ENCODE measurements at places on chromosomes 4 and X. TPM values are rescaled to one million over a fixed set of nuclear protein-coding genes. Genes with fewer than 3 reads are reported as not detected.
A peak's percentile ranks its signal among the peaks of the same experiment; 100 is the strongest.

DNA sequence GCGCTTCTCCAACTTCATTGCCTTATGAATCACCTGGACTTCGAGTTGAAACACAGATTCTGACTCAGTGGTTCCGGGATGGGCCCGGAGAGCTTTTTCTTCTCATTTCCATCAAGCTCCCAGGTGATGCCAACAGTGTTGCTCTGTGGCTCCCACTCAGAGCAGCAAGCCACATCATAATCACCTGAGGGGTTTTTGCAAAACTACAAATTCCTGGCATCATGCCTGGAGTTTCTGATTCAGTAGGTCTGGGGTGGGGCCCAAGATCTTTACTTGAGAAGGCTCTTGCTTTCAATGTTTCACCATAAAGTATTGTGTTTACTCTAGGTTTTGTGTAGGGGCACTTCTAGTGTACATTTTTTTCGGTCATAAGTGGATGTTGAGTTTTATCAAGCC lies 7.0 kb downstream of the MTM1 start:
- H3K4me3 ChIP-seq = peak overlapping the region; percentile 34
- H3K4me1 ChIP-seq = peaks cover 14% of the 10 kb centered on the region
- no peaks in the 10 kb centered on the region for H3K36me3 ChIP-seq
- DNase-seq = no peak
- no peaks in the 10 kb centered on the region for H3K27me3 ChIP-seq

- no peak overlapping the region for H3K4me3 ChIP-seq
- H3K27me3 ChIP-seq = peaks cover 24% of the 10 kb centered on the region
- no peaks in the 10 kb centered on the region for H3K4me1 ChIP-seq
These were observed 70.0 kb downstream of the MGST2 start for GRCh38 chr4:139735381-139736273.

DNA sequence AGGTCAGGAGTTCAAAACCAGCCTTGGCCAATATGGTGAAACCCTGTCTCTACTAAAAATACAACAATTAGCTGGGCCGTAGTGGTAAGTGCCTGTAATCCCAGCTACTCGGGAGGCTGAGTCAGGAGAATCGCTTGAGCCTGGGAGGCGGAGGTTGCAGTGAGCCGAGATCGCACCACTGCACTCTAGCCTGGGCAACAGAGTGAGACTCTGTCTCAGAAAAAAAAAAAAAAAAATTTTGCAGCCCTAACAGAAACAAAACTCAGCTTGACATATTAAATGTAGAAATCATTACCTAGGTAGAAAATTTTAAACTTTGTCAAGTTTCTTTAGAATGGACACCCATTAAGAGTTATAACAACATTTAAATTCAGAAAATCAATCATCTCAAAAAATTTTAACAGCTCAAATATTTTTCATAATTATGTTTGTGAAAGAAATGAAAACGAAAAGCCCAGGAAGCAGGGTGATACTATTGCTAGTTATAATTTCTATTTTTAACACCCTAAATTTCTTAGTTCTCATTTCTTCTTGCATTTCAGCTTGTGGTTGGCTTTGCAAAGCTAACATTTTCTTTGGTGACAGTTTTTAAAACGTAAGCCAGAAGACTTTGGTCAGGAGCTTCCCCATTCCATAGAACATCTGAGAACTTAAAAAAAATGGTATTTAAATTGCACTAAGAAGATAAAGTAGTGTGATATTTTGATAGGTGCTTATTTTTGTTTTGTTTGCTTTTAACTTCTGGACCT lies 33.3 kb upstream of the RBBP7 start:
- H3K27ac ChIP-seq = peak overlapping the region; percentile 74
- H3K27me3 ChIP-seq = no peaks in the 10 kb centered on the region
- H3K36me3 ChIP-seq = no peaks in the 10 kb centered on the region
- peak; percentile 15 for DNase-seq
- H3K4me3 ChIP-seq = no peak overlapping the region

- DNase-seq = no peak
- no peaks in the 10 kb centered on the region for H3K36me3 ChIP-seq
- no peak overlapping the region for H3K27ac ChIP-seq
- no peaks in the 10 kb centered on the region for H3K27me3 ChIP-seq
- H3K4me1 ChIP-seq = no peaks in the 10 kb centered on the region
- no peak overlapping the region for H3K4me3 ChIP-seq
These were observed 34.8 kb upstream of the USP51 start for GRCh38 chrX:55524487-55524886.

Gene PCDH10
- not detected for total RNA-seq

Gene KIAA1210
- total RNA-seq = not detected

Gene HMX1
- total RNA-seq = not detected

Gene AREG
- not detected for total RNA-seq

Gene COL4A6
- 0.10 TPM for total RNA-seq
